ENCODE measurements at places on chromosomes 6 and 20.
A peak's percentile ranks its signal among the peaks of the same experiment; 100 is the strongest.

DNA sequence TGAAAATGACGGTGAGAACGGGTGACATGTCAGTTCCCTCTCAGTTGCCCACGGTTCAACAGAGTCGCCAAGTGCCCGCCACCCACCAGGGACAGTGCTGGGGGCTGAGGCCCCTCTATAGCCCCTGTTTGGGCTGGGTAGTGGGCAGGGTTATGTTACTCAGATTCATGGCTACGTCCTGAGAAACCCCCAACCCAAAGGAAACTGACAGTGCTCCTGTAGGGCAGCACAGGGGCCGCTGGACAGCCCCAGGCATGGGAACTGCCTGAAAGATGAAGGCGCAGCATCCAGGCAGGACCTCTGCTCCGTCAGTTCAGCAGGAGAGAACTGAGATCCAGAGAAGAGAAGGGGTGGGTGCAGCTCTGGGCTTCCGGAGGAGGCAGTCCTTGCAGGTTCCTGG, 118.9 kb upstream of the PMEPA1 start:
- no peak for DNase-seq

DNA sequence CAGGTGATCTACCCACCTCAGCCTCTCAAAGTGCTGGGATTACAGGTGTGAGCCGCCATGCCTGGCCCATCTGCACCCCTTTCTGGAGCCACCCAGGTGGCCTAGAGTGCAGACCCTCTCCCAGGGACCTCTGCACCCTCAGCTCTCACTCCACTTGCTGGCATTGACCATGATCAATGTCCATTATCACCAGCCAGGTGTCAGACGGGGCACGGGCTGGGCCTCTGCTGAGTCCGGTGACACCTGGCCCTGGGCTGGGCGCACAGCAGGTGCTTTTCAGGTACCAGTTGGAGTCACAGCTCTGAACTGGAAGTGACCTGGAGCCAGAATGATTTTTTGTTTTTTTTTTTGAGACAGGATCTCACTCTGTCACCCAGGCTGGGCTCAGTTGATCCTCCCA, 91.8 kb upstream of the PMEPA1 start:
- no peak for DNase-seq

- no peak for DNase-seq
Observed at GRCh38 chr20:59001449-59002171, 5.4 kb downstream of the CTSZ start.

DNA sequence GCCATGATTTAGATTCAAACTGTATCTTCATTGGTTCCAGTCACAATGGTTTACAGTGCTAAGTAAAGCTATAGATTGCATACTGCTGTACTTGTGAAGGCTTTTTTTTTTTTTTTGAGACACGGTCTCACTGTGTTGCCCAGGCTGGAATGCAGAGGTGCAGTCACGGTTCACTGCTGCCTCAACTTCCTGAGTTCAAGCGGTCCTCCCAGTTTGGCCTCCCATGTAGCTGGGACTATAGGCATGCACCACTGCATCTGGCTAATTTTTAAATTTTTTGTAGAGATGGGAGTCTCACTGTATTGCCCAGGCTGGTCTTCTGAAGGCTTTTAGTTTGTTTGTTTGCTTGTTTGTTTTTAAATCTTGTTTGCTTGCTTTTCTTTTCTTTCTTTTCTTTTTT, 24.9 kb downstream of the ITCH start:
- no peak for DNase-seq

- DNase-seq: no peak
Observed at GRCh38 chr6:33661106-33661838, 40.1 kb downstream of the ITPR3 start.

DNA sequence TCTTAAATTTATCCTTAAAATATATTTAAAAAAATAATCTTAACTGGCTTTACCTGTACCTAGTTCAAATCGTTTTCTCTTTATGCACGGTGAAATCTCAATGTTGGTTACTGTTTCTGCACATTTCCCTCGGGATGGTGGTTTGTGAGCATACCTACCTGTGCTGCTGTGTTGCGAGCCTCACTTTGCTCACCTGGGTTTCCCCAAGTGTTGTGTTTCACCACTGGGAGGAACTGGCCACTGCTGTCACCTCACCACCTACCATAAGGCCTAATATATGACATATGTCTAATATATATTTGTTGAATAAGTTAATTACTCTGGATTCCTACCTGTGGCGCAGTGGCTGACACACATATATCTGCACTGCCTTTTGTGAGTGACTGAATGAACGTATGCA, 493.5 kb upstream of the FLRT3 start:
- no peak for DNase-seq

GRCh38 chr20:50304501-50304856, 113.8 kb downstream of the CEBPB start:
- DNase-seq: no peak

GRCh38 chr6:137678451-137678850, 184.3 kb upstream of the OLIG3 start:
- peak; percentile 50 for DNase-seq

DNA sequence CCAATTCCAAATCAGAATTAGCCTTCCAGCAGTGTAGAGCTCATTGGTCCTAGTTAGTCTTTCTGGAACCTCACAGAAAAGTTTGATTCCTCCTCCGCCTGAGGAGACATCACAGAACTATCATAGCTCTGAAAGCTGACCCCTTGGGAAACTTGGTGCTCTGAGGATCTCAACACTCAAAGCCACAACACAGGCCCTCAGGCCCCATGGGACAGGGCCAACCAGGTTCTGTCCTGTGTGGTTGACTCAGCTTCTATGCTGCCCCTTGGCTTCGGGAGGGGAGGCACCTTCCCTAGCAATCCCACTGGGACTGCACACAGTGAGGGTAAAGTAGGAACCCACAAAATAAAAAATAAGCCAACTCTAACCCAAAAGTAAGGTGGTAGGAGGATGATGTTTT, 237.5 kb upstream of the ECI2 start:
- DNase-seq: no peak

DNA sequence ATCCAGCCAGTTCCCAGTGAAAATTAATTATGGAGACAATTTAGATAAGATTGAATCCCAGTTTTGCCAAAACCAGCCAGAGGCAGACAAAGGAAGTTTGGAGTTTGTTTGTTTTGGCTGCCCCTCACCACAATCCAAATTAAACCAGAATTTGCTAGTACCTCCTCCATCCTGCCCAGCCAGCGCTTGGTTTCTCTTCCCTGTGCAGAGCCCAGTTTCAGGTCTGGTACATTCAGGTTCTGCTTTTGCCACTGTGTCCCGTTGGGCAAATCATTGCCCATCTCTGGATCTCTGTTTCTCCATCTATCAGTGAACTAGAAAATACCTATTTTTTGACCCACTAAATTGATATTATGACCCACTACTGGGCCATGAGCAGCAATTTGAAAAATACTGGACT, 26.4 kb downstream of the FOXP4 start:
- no peak for DNase-seq

GRCh38 chr6:8065519-8065911, 1.3 kb upstream of the BLOC1S5 start:
- peak; percentile 66 for DNase-seq

- DNase-seq: no peak
Observed at GRCh38 chr6:163710532-163711470, 296.3 kb downstream of the QKI start.

Data from activated T-cell treated with anti-CD3 and anti-CD28 coated beads, Interleukin-2, amount 50 U/mL, for 72 hours (primary cell).